Stimulated activated CD4-positive, alpha-beta T cell treated with anti-CD3 and anti-CD28 coated beads, TNF-alpha, amount 100 ng/mL, for 24 hours (primary cell): ENCODE measurements at places on chromosomes 12 and 14.

DNA sequence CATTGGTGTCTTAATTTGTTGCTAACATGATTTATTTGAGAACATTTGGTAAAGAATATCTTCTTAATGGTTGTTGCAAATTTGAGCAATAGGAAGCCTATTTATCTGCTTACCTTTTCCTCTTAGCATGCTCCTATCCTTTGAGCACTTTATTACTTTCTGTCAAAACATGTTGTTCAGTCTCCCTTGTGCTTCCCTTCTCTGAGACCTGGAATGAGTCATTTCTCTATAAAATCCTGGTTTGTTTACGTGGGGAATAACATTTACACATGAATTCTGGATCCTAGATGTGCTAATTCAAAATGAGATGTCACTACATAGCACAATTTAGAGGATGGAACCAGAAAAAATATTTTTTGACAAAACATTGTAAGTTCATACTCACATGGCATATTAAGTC lies 844.0 kb upstream of the LRFN5 start:
- no peak for DNase-seq

- DNase-seq, result no peak
Measured at GRCh38 chr12:46628176-46628575, 197.6 kb downstream of the SLC38A4 start.

DNA sequence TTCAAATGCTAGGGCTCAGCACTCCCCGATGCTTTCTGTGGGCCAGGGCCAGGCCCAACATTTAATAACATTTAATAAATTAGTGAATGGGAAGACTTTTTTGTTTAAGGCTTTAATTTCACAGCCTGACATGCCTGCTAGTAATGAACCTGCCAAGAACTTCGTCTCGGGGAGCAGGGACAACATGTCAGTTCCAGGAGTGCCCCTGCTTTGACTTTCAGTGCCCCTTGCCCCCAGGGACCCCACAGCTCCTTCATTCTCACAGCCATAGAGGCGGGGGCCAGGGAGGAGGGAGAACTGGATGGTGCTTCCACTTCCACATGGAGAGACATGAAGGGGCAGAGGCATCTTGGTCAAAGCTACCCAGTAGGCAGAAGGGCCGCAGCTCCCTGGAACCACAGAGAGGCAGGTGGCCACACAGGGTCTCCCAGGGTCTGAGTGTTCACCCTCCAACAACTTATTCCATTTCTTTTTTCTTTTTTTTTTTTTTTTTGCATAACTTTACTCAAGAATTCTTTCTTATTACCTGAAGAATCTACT lies 66.0 kb upstream of the DDX11 start:
- DNase-seq, result no peak

- DNase-seq, result no peak
Measured at GRCh38 chr12:57765698-57766463, 997 bp downstream of the CYP27B1 start.

DNA sequence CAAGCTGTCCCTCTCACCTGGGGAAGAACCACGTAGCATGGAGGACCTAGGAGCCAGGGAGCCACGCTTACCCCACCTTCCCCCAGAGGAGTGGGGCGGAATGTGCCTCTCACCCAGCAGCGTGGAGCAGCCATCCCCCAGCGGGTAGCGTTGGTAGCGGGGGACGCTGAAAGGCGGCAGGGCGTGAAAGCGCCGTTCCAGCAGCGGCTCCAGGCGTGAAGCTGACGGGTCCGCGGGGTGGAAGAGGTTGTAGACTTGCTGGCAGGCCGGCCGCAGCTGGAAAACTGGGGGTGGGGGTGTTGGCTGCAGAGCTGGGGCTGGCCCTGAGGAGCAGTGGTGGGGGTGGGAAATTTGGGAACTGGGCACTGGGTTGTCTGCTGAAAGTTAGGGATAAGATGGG lies 11.9 kb downstream of the ARL6IP4 start:
- no peak for DNase-seq

DNA sequence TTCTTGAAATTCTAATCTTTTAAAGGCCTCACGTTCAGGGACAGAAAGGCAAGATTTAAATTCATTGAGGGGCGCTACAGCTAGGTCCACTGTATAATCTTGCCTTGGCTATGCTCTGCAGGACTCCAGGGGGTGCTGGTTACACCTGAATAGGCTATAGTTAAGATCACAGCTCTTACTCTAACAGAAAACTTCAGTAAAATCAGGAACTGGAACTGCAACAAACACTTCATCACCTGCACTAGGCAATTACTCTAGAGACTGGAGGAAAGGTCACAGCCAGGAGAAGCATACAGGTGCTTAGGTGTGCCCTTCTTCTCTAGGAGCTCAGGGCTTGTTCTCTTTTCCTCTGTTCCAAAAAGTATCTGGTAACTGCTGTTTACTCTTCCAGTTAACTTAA lies 20.9 kb downstream of the SLCO1C1 start:
- no peak for DNase-seq

GRCh38 chr12:71036526-71036925 lies 116.0 kb upstream of the PTPRR start:
- DNase-seq, result no peak

- DNase-seq, result no peak
Measured at GRCh38 chr12:58588770-58589169, 331.5 kb downstream of the LRIG3 start.

GRCh38 chr14:58560208-58560607 lies 77.6 kb upstream of the DACT1 start:
- DNase-seq, result no peak

DNA sequence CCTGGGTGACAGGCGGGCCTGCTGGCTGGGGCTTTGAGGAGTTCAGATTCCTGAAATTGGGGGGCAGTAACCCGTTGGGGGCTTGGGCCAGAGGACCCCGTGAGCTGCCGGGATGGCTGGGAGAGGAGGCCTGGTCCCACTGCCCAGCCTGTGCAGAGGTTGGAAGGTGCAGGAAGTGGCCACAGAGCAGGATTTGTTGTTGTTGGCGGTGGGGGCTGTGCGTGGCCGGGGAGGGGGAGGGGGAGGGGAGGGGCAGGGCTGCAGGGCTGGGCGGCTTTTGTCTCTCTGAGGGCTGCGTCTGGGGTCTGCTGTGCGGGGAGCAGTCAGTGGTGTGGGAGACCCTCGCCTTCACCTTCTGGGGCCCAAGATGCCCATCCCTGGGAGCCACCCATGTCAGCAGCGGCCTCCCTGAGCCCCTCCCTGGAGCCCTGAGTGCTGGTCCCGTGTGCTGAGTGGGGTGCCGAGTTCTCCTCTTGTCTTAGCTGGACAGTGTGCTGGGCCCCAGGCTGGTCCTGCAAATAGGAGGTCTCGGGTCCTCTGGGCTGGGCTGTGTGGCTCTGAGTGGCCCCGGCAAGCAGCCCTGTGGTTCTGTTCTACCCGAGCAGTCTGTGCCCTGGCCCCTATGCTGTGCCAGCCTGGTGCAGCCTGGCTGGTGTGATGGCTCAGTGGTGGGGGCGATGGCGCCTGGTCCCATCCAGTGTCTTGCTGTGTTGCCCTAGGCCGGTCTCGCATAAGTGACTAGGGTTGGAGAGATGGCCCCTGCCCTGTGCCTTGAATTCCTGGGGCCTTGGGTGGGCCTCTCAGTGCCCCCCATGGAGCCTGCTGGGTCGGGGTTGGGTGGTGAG lies 10.3 kb downstream of the KIF26A start:
- no peak for DNase-seq

GRCh38 chr14:89661392-89661791 lies 244.4 kb upstream of the FOXN3 start:
- DNase-seq, result no peak

DNA sequence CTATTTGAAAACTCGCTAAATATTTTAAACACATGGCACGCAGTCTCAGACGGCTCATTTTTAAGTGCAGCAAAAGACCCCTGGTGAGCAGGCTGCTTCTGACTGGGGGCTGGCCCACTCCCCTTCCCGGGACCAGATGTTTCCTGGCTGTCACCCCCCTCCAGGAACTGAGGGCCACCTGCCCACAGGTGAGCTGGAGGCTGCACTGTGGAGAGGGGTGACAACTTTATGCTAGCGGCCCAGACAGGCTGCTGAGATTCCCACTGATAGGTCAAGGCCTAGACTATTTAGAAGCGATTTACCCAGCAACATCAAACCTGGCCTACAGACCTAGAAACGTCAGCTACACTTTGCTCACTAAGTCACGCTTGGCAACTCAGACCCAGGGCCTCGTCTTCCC lies 92.1 kb downstream of the BCL11B start:
- DNase-seq, result no peak

GRCh38 chr12:106097011-106097410 lies 41.7 kb downstream of the NUAK1 start:
- no peak for DNase-seq

GRCh38 chr12:12716793-12717585 lies at the start of gene CDKN1B:
Gene CDKN1B, plus strand, starts transcription at chr12:12717368. Its CDS starts 472 bp downstream, at chr12:12717840.
- DNase-seq, result peak; percentile 76

DNA sequence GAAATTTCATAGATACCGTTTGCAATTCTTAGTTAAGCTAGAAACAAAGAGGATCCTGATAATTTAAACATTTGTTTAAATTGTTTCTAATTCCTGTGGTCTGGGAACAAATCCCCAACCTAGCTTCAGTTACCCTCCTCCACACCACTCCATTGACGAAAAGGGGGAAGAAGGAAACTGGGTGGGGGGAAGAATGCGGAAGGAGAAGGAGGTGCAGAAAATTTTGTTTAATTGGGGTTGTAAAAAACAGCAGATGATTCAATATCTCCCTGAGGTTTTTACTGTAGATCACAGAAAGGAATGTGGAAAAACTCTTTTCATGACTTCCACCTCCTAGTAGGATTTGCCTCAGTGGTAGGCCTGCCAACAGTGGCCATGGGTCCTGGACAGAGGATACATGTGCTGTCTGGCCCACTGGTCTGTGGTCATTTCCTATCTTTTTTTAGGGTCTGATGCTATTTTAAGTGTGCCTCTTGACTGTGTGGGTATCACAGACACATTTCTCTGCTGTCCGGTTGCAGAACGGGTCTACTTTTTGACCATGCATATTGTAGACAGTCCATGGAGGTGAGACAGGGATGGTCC lies 122.9 kb upstream of the PCED1B start:
- DNase-seq, result no peak

- DNase-seq, result no peak
Measured at GRCh38 chr12:68225576-68226476, at the start of gene IL26. Gene IL26, minus strand, starts transcription at chr12:68225810. Its CDS starts 54 bp downstream, at chr12:68225756.

DNA sequence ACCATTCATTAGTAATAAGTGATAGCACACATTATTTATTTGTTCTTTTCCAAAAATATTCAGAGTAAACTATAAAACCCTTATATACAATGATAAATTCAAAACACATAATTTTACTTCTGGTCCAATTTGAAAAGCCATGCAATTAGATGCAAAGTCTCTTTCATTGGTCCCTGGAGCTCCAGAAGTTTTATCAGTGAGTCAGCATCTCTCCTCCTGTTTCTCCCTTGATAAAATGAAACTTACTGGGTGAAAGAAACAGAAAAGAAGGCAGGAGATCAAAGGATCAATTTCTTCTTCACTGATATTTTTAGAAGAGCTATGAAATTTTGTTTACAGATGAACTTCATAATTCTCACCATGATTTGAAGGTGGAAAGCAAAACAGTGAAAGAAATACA lies 47.5 kb downstream of the IFNG start:
- no peak for DNase-seq

GRCh38 chr12:57444744-57445143 lies 10.2 kb downstream of the INHBC start:
- no peak for DNase-seq

DNA sequence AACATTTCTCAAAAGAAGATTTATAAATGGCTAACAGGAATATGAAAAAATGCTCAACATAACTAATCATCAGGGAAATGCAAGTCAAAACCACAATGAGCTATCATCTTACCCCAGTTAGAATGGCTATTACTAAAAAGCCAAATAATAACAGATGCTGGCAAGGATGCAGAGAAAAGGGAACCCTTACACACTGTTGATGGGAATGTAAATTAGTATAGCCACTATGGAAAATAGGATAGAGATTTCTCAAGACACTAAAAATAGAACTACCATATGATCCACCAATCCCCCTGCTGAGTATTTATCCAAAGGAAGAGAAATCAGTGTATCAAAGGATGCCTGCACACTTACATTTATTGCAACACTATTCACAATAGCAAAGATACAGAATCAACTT lies 58.3 kb downstream of the GUCY2C start:
- DNase-seq, result no peak

- DNase-seq, result no peak
Measured at GRCh38 chr14:85501751-85502150, 28.2 kb upstream of the FLRT2 start.

- DNase-seq, result no peak
Measured at GRCh38 chr14:93329965-93330608, 2.7 kb downstream of the BTBD7 start.

GRCh38 chr12:55499231-55499630 lies 7.1 kb downstream of the OR6C68 start:
- DNase-seq, result no peak

GRCh38 chr14:37480446-37481290 lies 114.4 kb downstream of the FOXA1 start:
- no peak for DNase-seq

GRCh38 chr12:98838231-98838647 lies 193.1 kb downstream of the APAF1 start:
- DNase-seq, result no peak

GRCh38 chr12:108046135-108046534 lies 83.0 kb upstream of the WSCD2 start:
- DNase-seq, result no peak

DNA sequence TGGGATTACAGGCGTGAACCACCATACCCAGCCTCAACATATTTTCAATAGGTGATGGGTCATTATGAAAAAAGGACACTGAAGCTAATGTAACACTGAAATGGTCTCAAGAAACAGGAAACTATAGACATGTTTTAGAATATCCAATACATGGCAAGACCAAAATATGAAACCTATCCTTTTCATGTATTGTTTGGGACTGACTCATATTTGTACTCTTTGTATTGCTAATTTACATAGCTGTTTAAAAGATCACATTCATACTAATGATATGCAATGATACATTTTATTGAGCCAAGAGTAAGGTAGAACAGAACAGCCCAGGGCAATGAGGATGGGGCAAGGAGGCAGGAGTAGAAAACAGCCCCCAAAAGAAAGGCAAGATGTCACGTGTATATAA lies 32.6 kb downstream of the RESF1 start:
- no peak for DNase-seq

GRCh38 chr14:100193417-100194357 lies 34.2 kb upstream of the DEGS2 start:
- DNase-seq, result no peak

DNA sequence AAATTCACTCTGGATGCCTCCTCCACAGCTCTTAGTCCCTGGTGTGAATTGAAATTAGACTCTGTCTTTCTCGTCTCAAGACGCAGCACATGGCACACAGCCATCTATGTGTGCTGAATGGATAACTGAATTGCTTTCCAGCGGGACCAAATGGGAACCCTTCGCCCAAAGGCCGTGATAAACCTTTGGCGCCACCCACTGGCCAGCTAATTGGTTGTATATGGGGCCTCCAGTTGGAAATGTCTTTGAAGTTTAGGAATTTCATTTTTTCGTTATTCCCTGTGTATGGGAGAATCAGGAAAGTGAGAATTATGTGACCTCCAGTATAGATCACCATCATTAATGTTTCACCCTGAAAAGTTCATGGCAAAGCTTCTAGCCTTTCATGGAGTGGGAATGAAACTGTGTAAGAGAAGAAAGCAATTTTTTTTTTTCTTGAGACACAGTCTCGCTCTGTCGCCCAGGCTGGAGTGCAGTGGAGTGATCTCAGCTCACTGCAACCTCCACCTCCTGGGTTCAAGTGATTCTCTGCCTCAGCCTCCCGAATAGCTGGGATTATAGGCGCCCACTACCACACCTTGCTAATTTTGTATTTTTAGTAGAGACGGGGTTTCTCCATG lies 9.8 kb upstream of the HSP90AA1 start:
- peak; percentile 69 for DNase-seq

- DNase-seq, result no peak
Measured at GRCh38 chr12:50240096-50240791, 43.1 kb downstream of the LIMA1 start.

GRCh38 chr14:31419179-31419966 lies 977 bp downstream of the HEATR5A start:
- no peak for DNase-seq
